ENCODE measurements at places on chromosomes 16 and 17. TPM values are rescaled to one million over a fixed set of nuclear protein-coding genes. Genes with fewer than 3 reads are reported as not detected.

Gene VASN
- 0.10 TPM for total RNA-seq

Gene KRTAP4-4
- total RNA-seq: not detected

Gene MMP28
- not detected for total RNA-seq

Gene ASGR1
- 1.5 TPM for total RNA-seq

Gene PPL
- not detected for total RNA-seq

Gene ERI2
- 10.7 TPM for total RNA-seq

Gene RAMP2
- total RNA-seq: not detected

Gene ADAD2
- not detected for total RNA-seq

Gene FMNL1
- 484 TPM for total RNA-seq

Gene ODAD4
- total RNA-seq: 0.49 TPM

Gene PRR29
- total RNA-seq: 3.0 TPM

Gene CCL3
- 123 TPM for total RNA-seq

Gene ZNF263
- 25.0 TPM for total RNA-seq

Gene OMG
- total RNA-seq: 0.61 TPM

Gene CDH1
- 1.3 TPM for total RNA-seq

Gene TLCD1
- 1.2 TPM for total RNA-seq

Gene MT1E
- 152 TPM for total RNA-seq

Gene TNP2
- not detected for total RNA-seq

Gene TUBB3
- 6.6 TPM for total RNA-seq

Gene VWA3A
- 0.32 TPM for total RNA-seq

Gene MOSMO
- total RNA-seq: 17.6 TPM

Gene NPW
- total RNA-seq: 0.37 TPM

Gene TAC4
- not detected for total RNA-seq

Gene SRP68
- 110 TPM for total RNA-seq

Gene GPR142
- not detected for total RNA-seq

Gene ELMO3
- 8.0 TPM for total RNA-seq

Gene CA7
- total RNA-seq: not detected

Gene WNT9B
- not detected for total RNA-seq

Gene NPIPB2
- 11.0 TPM for total RNA-seq

All from T-helper 1 cell treated with Interleukin-12 subunit alpha and Interleukin-12 subunit beta and Interleukin-4 antibody, amounts not matched to agents 30 ng/mL and 1 ng/mL, for 36 hours (primary cell).